Right ventricle myocardium superior (tissue), 1 donor: ENCODE measurements at places on chromosomes 1 and 21.

DNA sequence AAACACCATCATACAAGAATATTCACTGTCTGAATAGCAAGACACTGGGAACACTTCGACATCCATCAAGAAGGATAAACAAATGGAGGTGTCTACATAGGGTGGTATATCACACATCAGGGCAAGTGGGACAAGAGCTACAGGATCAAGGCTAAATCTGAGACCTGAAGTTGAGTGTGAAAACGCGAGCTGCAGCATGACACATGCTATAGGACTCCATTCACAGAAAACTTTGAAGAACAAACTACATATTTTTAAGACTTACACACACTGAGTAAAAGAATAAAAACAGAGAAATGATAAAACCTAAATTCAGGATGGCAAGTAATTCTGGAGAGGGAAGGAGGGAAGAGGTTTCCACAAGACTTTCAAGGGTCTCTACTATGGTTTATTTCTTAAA, 2.1 kb downstream of the TTC39A start:
- DNase-seq, result no peak

GRCh38 chr1:58664881-58665280, 35.0 kb downstream of the MYSM1 start:
- no peak for DNase-seq

DNA sequence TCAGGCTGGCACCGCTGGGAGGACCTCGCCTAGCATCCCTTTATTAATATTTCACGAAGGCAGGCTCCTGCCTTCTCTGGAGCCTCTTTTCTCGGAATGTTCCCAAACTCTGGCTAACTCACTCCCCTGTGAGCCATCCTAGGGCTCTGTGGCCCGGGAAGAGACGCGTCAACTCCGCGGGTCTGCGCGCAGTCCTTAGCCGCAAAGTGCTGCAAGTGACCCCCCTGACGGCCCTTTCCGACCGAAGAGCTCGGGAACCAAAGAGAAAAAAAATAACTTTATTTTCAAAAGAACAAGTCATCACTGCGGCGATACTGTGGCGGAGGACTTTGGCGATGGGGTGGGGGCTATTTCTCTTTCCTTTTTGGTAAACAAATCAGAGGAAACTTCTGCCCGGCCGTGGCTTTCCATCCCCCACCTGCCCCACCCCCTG, 14.6 kb downstream of the NR5A2 start:
- DNase-seq, result no peak

DNA sequence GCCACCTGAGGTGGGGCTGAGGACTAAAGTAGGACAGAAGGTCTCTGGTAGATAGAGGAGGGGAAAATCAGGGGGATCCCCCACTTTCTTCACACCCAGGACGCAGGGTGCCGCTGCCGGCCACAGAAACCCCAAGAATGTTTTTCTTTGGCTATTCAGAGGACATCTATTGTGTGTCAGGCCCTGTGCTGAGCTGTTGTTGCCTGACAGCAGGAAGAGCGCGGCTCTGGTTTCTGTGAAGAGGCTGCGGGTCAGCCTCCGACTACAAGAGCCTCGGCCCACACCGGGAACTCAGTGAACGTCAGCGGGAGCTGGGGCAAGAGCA, 407 bp upstream of the PIGV start:
- no peak for DNase-seq

GRCh38 chr1:186301448-186301847, 73.6 kb downstream of the TPR start:
- no peak for DNase-seq

DNA sequence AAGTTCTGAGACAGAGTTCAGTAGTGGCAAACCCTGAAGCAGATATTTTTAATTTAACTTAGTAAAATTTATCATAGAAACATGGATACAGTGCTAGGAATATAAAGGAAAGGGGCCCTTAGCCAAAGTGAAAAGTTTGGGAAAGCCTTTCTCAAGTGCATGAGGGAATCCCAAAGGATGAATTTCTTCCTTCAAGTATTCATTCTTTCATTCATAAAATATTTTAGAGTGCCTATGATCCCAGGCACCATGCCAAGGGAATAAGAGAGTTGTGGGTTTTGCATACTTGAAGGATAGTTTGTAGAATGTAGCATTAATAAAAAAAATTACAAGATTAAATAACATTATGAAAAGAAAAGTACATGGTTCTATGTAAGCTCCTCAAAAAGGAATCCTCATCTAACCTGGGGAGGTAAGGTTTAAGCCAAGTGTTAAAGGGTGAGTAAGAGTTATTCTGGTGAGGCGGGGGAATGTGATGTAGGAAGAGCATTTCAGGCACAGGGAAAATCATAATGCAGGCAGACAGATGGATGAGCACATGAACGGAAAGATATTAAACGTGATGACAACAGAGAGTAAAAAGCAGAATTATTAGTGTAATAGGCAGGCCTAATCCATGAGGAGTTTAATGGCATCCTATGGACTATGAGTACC, 40.4 kb upstream of the NTNG1 start:
- no peak for DNase-seq

GRCh38 chr1:15158506-15159165, 5.1 kb downstream of the TMEM51 start:
- DNase-seq, result no peak

- DNase-seq, result no peak
Observed at GRCh38 chr1:21267191-21268077, 22.8 kb downstream of the ECE1 start.

DNA sequence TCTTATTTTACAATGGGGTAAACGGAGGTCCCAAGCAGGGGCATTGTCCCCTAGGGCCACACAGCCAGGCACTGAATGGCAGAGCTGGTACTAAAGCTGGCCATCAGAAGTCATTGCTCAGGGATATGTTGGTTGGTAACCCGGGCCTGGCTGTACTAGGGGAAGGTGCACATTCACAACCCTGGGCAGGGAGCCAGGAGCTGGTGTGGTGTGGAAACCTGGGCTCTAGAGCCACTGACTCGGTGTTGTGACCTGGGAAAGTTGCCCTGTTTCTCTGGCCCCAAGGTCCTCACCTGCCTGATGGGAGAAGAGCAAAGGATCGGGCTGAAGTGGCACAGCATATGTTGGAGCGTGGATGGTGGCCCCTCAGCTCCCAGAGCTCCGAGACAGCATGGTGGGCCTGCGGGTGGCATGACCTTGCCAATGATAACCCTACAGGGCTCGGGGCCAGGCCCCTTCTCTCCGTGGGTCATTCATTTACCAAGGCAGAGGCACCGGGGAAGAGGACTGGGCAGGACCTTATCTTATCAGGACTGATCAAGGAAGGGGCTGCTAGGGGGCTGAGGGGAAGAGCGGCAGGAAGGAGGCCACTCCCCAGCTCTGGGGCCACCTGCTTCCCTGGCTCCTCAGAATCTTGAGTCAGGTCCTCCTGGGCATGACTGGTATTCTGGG, 274.1 kb downstream of the TRABD2B start:
- DNase-seq, result no peak

DNA sequence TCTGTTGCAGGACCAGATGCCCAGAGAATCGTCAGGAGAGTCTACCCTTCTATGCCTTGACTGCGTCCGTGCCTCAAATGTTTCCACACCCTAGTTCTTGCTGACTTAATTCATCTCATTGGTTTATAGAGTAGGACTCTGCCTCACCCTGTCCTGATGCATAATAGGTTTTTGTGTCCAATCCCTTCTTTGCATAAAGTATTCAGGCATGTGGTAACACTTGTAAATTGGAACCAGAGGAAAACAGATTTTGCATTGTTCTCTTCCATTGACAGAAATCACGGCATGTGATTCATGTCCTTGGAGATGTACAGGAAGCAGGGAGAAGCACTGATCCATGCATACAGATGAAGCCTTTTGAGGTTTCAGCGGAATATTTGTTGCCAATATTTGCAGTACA, 29.5 kb downstream of the PLPPR5 start:
- no peak for DNase-seq

DNA sequence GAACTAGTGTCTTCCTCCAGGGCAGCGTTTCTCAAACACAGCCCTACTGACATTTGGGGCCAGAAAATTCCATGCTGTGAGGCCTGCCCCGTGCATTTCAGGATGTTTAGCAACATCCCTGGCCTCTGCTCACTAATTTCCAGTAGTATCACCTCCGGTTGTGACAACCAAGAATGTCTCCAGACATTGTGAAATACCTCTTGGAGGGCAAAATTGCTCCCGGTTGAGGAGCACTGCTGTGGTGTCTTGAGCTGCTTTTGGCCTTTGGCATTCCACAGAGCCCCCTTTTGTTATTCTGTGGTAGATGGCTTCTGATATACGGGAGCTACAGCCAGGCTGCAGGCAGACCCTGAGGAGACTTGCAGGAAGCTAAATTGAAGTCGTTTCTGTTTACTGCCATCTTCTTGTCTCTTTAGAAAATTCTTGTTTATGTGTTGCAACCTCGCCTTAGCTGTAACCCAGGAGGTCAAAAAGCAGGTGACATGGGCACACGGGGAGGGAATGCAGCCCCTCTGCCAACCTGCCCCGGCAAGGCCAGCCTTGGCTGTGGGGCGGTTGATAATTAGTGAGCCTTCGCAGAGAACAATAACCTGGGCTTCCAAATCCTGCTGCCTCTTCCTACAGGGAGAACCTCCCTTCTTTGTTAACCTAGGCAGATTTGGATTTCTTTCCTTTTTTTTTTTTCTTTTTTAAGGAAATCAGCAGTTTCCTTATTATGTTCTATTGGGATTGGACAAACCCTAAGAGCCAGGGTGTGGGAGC, 74.7 kb upstream of the AKT3 start:
- DNase-seq, result no peak

- DNase-seq, result no peak
Observed at GRCh38 chr1:216778737-216779136, 55.5 kb upstream of the ESRRG start.

GRCh38 chr1:17929224-17929623, 174.1 kb downstream of the ACTL8 start:
- no peak for DNase-seq

GRCh38 chr21:34510148-34511142, 1.6 kb downstream of the KCNE1 start:
- peak; percentile 89 for DNase-seq

- DNase-seq, result peak; percentile 68
Observed at GRCh38 chr1:33370301-33370700, 49.4 kb upstream of the A3GALT2 start.

DNA sequence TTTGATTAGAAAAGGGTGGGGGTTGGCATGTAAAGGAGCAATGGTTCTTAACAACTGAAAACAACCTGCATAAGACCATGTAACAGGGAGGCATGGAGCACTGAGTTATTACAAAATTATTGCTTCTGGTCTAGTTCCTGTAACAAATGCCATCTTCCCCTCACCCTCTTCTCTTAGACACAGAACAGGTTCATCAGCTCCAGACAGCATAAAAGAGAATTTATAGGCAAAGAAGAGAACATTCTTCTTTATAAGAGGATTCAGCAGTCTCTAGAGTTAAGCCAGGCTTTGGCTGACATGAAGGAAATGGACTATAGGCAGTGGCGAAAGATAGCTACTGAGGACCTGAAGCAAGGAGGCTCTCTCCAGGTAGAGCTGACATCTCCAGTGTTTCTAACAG, 38.9 kb downstream of the RGSL1 start:
- no peak for DNase-seq

DNA sequence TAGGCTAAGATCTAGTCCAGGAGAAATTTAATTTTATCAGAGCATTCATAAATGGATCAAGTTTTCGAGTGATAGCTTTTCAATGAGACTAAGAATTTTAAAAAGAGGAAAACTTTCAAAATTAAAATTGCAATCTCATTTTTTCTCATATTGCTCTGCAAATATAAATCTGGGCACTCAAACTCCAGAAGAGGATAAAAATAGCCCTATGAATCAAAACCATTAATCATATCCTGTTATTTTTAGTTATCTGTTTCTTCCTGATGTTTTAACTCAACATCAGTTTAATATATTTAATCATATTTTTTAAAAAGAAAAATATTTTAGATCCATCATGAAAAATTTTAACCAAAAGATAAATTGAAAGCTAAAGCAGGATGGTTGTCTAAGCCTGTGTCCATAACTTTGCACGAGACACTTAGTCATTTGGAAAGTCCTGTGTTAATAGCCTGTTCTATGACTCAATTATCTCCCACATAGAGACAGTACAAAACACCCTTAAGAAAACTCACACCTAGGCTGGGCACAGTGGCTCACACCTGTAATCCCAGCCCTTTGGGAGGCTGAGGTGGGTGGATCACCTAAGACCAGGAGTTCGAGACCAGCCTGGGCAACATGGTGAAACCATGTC, 17.1 kb upstream of the PRRC2C start:
- no peak for DNase-seq

DNA sequence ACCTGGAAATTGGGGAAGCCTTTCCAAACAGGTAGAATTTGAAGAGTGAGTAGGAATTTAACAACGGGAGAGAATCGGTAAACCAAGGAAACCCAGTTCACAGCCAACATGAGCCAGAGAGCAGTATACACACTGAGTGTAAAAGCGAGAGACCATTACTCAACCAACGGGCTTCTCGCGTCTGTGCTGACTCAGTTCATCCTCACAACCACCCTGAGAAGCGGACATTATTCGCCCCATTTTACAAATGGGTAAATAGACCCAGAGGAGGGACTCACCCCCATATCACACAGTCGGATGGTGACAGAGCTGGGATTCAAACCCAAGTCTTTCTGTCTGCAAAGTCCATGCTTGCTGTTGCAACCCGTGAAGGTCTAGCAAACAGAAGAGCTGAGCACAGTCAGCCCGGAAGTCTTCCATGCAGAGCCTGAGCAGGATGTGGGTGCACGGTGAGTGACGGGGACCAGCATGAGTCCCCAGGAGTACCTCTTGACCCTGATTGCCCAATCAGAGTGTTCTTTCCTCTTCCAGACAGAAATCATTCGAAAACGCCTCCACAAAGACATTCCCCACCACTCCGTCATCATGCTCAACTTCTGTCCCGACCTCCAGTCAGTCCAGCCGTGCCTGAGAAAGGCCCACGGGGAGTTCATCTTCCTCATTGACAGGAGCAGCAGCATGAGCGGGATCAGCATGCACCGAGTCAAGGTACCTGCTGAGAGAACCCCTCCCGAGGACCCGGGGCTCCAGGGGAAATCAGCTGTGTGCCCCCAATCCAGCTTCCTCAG, 32.3 kb downstream of the VWA5B1 start:
- DNase-seq, result no peak

DNA sequence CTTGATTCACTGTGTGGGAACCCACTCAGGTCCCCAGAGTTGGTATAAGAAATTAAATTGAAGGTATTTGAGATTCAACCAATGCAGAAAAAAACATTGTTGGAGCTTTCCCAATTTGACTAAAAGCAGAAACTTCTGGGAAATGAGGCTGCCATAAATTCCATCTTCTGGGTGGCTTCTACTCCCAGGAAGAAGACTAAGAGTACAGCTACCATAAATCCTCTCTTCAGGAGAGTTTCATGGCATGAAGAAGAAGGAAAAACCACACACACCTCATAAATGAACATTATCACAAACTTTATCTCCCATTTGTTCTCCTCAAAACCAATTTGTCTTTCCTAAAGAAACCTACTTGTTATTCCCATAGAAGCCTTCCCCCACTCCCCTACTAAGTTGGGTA, 283.9 kb downstream of the DPYD start:
- no peak for DNase-seq
